Stimulated activated CD4-positive, alpha-beta T cell treated with anti-CD3 and anti-CD28 coated beads, Interleukin-4, amount 100 ng/mL, for 1 hour (primary cell): ENCODE measurements at places on chromosomes 3 and 15.

DNA sequence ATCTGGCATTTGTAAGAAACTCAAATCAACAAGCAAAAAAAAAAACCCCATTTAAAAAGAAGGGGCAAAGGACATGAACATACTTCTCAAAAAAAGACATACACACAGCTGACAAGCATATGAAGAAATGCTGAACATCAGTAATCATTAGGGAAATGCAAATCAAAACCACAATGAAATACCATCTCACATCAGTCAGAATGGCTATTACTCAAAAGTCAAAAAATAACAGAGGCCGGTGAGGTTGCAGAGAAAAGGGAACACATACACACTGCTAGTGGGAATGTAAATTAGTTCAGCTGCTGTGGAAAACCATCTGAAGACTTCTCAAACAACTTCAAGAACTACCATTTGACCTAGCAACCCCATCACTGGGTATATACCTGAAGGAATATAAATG, 199.4 kb upstream of the THBS1 start:
- no peak for DNase-seq

DNA sequence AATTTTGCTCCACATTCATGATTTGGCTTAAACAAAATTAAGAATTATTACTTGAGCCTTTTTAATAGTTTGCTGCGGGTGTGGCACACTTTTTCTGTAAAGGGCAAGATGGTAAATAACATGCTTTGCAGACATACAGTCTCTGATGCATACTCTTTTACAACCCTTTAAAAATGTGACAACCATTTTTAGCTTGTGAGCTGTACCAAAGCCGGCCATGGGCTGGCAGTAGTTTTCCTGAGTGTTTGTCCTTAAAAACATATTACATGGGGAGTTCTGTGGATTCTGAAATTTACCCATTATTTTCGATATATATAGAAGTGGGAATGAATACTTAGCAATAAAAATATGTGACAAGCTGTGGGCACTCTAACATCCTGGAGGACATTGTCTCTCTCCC, 163.4 kb downstream of the FNDC3B start:
- no peak for DNase-seq

GRCh38 chr3:184405075-184406030, 25.5 kb downstream of the CHRD start:
- DNase-seq = no peak

GRCh38 chr3:184160456-184160855, 5.3 kb downstream of the DVL3 start:
- DNase-seq = no peak

- DNase-seq = no peak
These were observed 45.4 kb downstream of the TM4SF4 start for GRCh38 chr3:149519912-149520311.

DNA sequence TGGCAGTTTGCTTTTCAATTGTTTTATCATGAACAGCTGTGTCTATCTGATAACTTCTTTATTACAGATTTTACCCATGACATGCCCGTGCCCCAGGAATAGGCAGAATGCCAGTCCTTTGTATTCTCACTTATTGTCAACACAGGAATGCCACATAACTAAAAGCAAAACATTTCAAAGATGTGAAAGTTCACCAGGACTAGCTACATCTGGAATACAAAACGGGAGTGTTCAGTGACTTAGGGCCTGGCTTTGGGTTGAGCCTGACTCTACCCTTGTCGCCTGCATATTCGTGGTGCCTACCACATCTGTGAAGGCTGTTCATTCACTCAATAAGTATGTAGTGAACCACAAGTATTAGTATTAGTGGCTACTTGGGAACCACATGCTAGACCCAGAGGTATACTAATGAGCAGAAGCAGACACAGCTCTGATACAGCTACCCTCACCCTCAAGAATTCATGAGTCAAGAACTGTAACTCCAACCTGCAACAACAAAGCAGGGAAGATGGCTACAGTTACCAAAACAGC, 2.9 kb downstream of the TNFSF10 start:
- DNase-seq = no peak

GRCh38 chr15:82936966-82937711, 15.4 kb downstream of the HOMER2 start:
- DNase-seq = no peak

GRCh38 chr15:83102346-83102745, 5.1 kb upstream of the TM6SF1 start:
- no peak for DNase-seq

- DNase-seq = no peak
These were observed 66.0 kb downstream of the VPS13C start for GRCh38 chr15:61994216-61994615.

- DNase-seq = no peak
These were observed 176.2 kb downstream of the PEX5L start for GRCh38 chr3:179860275-179861107.

DNA sequence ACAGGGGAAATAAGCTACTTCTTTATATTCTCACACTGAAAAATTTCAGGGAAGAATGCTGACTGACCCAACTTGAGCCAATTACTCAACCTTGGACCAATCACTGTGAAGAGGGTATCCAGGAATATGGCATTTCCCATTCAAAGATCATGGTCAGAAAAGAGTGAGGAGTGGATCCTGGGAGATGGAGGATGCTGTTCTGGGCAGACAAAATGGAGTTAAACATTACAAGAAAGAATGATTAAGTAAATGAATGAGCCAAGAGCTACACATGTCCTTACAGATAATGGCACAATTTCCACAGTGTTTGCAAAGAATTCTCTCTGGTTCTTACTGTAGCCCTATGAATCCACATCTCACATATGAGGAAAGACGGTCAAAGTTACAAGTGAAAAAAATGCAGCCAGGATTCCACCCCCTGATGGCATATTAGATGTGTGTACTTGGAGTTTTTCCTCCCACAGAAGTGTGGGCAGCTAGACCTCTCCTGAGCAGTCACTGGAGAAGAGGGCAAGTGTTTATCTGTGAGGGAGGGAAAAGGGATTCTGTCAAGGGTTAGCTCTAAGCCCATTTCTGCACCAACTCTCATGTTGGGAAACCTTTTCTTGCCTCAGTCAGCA, 33.8 kb downstream of the AMOTL2 start:
- DNase-seq = no peak

- no peak for DNase-seq
These were observed 38.5 kb upstream of the XCR1 start for GRCh38 chr3:46065750-46066256.

- no peak for DNase-seq
These were observed 116.2 kb upstream of the RASGRP1 start for GRCh38 chr15:38680775-38681174.

DNA sequence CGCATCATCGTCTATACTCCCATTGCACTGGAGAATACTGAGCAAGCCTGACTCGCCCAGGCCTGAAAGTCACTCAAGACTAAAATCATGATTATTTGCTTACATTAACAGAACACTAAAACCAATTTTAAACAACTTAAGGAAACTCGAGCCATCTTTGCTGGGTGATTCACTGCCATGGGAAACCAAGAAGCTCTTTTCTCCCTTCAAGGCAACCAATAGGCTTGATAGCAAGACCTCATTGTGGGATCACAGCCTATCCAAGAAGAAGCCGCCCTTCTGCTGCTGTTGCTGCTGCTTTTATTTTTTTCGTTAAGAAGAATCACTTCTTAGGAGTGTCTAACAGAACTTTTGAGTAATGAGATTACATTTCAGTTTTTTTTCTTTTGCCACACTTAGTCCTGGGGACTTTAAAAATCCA, 479.4 kb downstream of the FOXP1 start:
- DNase-seq = no peak

GRCh38 chr3:60992395-60992794, 258.9 kb downstream of the FHIT start:
- DNase-seq = no peak

GRCh38 chr15:58517682-58518525, 86.1 kb downstream of the LIPC start:
- no peak for DNase-seq

- DNase-seq = no peak
These were observed 146.5 kb upstream of the MEIS2 start for GRCh38 chr15:37246856-37247255.

- DNase-seq = no peak
These were observed 30.2 kb downstream of the PLAAT1 start for GRCh38 chr3:193271101-193271840.

- DNase-seq = no peak
These were observed 14.2 kb upstream of the RPP14 start for GRCh38 chr3:58291671-58292338.

GRCh38 chr3:76107935-76108570, 322.7 kb upstream of the ZNF717 start:
- DNase-seq = no peak
